HCEC 1CT (cell line): ENCODE measurements at places on chromosomes 5 and 9.

DNA sequence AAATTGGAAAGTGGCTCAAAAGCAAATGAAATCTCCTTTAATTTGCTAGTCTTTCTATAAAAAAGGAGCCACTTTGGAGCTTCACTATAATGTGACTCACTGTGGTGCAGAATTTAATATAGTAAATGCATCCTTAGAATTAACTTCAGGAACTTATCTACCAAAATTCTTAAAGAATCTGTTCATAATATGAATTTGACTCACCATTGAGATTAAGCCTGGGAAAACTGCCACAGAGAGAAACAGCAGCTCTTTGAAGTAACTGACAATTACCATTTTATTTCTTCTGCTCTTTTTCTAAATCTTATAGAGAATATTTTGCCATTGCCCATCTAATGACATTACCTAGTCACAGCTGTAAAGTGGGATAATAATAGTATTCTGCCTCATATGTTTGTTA lies 211.9 kb upstream of the CDH6 start:
- no peak for DNase-seq

GRCh38 chr9:16689351-16689938 lies 181.0 kb downstream of the BNC2 start:
- no peak for DNase-seq

- no peak for DNase-seq
Measured at GRCh38 chr9:84677080-84677479, 7.6 kb downstream of the NTRK2 start.

GRCh38 chr9:131747352-131747751 lies 7.5 kb upstream of the RAPGEF1 start:
- peak; percentile 60 for DNase-seq

DNA sequence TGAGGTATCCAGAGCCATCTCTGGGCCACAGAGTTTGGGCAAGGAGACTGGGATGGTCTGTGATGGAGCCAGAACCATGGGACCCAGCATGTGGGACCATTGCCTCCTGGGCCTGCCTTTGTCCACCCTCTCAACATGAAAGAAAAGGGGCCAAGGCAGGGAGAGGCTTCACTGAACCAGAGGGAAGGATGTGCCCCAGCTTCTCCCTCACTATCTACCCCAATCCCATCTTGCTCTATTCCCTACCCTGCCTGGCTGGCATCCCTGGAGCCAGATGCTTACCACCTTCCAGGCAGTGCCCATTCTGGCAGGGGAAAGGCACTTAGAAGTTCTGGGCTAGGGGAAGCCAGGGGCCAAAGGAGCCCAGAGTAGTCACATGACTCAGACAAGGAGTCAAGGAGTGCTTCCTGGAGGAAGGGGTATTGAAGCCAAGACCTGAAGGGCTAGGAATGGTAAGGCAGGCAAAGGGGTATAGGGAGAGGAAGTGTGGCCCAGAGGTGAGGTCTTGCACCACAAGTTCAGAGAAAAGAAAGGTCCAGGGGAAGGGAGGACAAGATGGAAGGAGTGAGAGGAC lies 9.8 kb downstream of the PDLIM4 start:
- no peak for DNase-seq

DNA sequence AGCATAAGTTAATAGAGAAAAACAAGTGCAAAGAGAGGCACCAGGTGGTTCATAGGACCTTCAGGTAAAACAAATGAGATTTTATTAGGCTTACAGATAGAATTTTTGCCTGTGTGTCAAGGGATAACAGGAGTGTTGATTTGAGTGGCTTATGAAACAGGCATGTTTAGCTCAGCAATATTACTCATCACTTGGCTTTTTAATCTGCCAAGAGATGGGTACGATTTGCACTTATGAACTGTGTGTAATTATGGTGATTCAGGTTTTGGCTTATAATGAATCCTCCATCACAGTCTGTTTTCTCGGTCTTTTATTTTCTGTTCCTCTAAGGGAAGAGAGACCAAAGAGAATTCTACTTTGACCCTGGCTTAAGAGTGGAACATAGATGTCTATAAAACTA lies 199.3 kb downstream of the DMRTA1 start:
- peak; percentile 1 for DNase-seq

GRCh38 chr5:81246697-81247096 lies 13.6 kb downstream of the CKMT2 start:
- no peak for DNase-seq

DNA sequence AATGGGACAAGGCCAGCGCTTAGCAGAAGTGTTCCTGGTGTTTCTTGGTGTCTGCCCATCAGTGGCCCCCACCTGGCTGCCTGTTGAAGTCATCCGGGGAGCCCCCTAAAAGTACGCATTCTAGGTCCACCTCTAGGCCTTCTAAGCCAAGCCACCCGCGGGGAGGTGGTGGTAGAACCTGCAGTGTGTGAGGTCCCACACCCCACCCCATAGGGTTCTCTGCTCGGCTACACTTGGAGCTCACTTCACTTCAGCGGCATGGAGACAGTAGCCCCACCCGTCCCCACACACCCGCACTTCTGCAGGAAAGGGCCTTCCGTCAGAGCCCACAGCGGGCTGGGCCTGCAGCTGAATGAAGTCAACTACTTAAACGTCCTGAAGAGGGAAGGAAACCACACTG lies 29.6 kb upstream of the FCN2 start:
- no peak for DNase-seq

- DNase-seq: no peak
Measured at GRCh38 chr9:38003230-38003629, 65.8 kb downstream of the SHB start.

DNA sequence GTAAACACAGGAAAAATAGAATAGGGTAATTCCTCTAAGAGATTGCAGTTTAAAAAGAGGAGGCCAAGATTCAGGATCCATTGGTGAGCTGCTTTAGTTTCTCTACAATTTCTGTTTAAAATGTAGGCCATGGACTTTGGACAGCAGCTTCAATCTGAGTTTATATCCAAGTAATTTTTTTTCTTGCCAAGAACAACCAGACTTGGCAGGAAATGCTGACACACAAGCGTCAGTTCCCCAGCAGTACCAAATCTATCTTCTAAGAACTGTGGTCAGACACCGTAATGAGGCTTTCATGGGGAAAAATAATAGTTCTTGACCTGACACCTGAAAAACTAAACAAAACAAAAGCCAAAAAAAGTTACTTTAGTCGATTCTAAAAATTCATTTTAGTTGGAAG lies 528.8 kb downstream of the CSNK1G3 start:
- DNase-seq: no peak

DNA sequence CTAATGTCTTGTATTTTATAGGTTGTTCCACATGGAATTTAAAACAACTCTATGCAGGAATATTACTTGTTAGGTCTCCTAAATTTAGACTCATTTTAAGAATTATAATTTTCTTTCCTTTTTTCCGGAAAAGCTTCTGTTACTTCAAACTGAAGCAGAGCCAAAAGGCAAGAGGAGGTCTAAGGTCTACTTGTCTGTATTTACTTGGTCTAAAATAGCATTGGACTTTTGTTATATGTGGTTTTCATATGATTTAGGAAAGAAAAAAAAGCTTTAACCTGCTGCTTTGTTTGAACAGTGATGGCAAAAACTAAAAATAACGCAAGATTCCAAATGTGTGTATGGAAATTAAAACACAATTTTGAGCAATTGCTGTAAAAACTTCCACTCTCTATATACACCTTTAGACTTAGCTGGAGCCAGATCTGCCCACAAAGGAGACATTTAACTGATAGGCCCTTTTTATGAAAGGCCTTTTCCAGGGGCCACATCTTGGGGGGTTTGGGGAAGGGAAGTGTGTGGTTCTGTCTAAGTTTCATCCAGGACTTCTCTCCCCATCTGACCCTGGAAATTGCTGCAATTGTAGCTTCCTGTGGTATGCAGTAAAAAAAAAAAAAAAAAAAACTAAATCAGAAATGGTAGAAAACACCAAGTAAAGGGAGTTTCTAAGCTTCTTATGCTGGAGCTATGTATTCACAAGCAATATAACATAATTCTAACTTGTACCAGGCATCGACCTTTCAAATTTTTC lies 307.7 kb upstream of the MEF2C start:
- no peak for DNase-seq

DNA sequence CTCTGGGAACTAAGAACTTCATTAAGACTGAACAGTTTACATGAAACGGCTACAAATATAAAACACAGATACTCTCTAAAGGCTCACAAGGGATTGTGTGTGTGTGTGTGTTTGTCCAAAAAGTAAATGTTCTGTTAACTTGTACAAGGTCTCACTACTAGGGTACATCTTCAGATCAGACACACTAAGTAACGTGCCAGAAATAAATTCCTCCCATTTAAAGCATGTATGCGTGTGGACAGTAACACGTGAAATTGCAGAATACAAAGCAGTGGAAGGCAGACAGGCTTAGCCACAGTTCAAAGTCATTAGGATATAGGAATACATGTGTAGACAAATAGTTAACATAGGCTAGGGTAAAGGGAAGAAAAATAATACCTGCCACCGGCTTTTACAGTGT lies 1.8 kb downstream of the BNC2 start:
- DNase-seq: peak; percentile 31

DNA sequence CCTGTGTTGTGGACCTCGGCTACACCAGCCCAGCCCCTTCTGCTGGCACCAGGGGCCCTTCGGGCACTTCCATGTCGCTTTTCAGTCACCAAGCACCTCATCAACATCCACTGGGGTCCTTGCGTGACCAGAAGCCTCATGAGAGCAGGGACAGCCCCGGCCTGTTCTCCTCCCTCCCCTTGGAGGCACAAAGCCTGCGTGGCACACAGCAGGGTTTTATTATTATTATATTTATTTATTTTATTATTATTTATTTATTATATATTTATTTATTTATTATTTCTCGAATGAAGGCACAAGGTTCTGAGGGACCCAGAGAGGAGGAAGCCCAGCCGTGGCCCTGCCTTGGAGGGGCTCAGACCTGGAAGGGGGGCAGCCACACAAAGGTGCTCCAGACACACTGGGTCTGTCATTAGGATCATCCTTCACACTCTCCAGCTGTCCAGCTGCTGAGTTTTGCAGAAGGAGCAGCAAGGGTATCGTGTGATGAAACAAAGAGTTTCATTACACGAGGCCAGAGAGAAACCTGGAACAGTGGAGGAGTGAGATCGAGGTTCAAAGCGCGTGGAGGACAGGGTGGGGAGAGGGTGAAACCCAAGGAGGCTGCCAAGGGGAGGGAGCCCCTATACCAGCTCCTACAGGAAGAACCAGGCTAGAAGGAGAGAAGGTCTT lies 5.2 kb downstream of the VAV2 start:
- DNase-seq: no peak

- no peak for DNase-seq
Measured at GRCh38 chr9:99222416-99223270, 561 bp downstream of the SEC61B start.

DNA sequence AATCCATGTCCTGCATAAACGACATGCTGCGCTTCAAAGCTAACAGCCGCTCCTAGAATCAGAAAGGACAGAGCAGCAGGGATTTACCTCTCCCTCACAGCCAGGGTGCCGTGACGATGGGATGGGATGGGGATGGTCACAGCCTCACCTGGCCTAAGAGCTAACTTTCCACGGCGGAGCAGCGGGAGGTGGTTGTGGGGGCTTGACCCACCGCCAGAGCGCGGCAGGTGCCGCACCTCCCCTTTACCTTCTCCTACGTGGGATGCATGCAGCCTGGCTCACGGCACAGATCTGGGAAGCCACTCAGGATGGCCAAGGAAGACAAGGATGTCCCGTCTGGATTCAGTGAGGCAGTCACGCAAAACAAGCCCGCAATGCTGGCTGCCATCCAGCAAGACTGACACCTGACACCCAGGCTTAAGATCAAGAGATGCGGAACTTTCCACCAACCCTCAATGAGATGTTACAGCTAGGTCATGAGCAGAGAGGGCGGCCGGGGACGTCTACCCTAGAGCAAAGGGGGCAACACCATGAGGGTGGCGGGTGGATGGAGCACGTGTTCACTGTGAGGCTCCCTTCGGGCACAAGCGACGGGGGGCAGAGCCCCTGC lies 5.8 kb downstream of the BRD9 start:
- no peak for DNase-seq

DNA sequence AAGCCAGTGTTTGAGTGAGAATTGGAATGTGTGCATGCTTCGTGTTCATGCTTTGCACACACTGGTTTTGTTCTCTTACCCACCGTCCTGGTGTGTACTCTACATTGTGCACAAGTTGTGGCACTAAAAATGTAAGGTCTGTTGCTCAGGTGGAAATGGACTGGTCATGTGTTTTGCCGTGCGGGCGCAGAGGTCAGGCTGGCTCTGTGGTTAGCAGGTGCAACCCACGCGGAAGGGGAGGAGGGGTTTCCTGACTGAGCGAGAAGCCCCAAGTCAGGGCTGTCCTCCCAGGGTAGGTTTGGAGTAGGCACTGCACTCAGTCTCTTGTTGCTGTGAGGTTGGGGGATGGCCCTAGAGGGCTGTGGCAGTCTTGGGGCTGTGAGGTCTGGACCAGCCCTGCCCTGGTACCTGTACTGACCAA lies 86.6 kb downstream of the EHMT1 start:
- no peak for DNase-seq

- DNase-seq: no peak
Measured at GRCh38 chr5:20109326-20109725, 121.3 kb upstream of the CDH18 start.

GRCh38 chr5:127757576-127757975 lies 54.4 kb downstream of the CCDC192 start:
- DNase-seq: peak; percentile 71

GRCh38 chr5:2387250-2387633 lies 364.2 kb downstream of the IRX2 start:
- no peak for DNase-seq

- no peak for DNase-seq
Measured at GRCh38 chr5:159319832-159320231, 10.5 kb downstream of the IL12B start.

DNA sequence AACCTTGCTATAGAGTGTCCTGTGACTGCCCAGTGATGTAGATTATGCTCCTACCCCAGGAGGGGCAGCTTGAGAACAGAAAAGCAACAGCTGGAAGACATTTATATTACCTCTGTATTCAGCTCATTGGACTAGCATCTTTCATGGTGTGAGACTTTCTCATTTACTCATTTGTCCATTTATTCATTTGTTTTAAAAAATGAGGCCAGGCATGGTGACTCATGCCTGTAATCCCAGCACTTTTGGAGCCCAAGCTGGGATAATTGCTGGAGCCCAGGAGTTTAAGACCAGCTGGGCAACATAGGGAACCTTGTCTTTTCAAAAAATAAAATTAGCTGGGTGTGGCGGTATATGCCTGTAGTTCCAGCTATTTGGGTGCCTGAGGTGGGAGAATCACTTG lies 130.0 kb upstream of the LHFPL2 start:
- DNase-seq: peak; percentile 79

DNA sequence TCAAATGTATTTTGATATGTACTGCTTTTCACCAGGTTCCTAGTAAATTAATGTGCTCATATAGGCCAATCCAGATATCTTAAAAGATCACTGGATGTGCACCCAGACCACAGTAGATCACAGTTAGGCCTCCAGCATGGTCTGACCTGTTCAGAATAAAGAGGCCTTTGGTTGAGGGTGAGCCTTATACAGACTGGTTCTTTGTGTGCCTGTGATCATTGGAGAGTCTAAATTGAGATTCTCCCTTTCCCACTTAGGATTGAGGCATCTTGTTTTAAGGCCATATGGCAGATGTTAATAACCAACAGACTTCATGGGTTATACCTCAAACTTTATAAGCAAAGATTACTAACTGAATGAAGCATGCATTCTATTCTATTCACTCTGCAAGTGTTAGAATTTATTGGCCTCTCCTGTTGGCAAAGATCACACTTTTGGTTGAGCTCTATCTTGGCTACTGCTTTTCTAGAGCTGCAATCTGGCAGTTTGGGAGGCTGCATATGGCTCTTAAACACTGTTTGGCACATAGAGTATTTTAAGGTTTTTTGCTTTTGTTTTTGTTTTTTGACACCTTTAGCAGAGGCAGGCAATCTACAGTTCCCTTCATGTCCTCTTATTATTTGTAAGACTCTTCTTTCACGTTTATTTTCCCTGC lies 8.5 kb downstream of the CHSY3 start:
- DNase-seq: no peak

- DNase-seq: peak; percentile 84
Measured at GRCh38 chr5:172816925-172817562, 17.0 kb upstream of the ERGIC1 start.
